ENCODE measurements at places on chromosomes 16 and 17. TPM values are rescaled to one million over a fixed set of nuclear protein-coding genes. Genes with fewer than 3 reads are reported as not detected.
A peak's percentile ranks its signal among the peaks of the same experiment; 100 is the strongest.

GRCh38 chr16:62665269-62665668, 629.0 kb upstream of the CDH8 start:
- DNase-seq = no peak

The BEAN1 gene
- total RNA-seq = 1.8 TPM

GRCh38 chr16:50833929-50834328, 92.0 kb downstream of the CYLD start:
- no peak for DNase-seq

The CMTM2 gene
- total RNA-seq = 1.3 TPM

DNA sequence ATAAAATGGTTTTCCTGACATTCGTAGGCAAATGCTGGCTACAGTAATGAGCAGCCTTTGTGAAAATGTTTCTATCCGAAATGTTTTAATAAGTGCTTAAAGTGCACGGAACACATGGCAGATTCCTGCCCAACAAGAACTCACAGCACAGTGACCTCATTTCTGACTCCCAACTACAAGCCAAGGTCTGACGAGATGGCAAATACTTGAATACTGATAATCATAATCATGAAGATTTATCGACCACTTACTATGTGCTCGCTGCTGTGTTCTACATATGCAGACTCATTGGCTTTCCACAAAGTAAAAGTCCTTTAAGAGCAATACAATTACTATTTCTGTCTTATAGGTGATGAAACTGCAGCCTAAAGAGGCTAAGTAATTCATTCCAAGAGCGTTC, 238.1 kb upstream of the CDH5 start:
- no peak for DNase-seq

DNA sequence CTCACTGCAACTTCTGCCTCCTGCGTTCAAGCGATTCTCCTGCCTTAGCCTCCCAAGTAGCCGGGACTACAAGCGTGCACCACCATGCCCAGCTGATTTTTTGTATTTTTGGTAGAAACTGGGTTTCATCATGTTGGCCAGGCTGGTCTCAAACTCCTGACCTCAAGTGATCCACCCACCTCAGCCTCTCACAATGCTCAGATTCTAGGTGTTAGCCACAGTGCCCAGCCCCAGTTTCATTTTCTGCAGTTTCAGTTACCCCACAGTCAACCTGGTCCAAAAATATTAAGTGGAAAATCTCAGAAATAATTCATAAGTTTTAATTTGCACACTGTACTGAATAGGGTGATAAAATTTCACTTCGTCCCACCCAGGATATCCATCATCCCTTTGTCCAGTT, 28.7 kb downstream of the KNOP1 start:
- DNase-seq = no peak

- DNase-seq = no peak
Measured at GRCh38 chr16:85828166-85828565, 28.7 kb downstream of the COX4I1 start.

The FBXL16 gene
- total RNA-seq = 0.18 TPM

GRCh38 chr17:48522031-48522653, 8.7 kb downstream of the HOXB1 start:
- no peak for DNase-seq

- no peak for DNase-seq
Measured at GRCh38 chr17:12579288-12579687, 86.4 kb upstream of the MYOCD start.

GRCh38 chr17:70091696-70092095, 16.7 kb downstream of the KCNJ16 start:
- no peak for DNase-seq

- peak; percentile 93 for DNase-seq
Measured at GRCh38 chr17:50064253-50065001, 8.5 kb downstream of the ITGA3 start.

GRCh38 chr16:63442246-63442645, 1406.0 kb upstream of the CDH8 start:
- DNase-seq = no peak

The GPR139 gene
- not detected for total RNA-seq

The BCKDK gene
- 28.6 TPM for total RNA-seq

DNA sequence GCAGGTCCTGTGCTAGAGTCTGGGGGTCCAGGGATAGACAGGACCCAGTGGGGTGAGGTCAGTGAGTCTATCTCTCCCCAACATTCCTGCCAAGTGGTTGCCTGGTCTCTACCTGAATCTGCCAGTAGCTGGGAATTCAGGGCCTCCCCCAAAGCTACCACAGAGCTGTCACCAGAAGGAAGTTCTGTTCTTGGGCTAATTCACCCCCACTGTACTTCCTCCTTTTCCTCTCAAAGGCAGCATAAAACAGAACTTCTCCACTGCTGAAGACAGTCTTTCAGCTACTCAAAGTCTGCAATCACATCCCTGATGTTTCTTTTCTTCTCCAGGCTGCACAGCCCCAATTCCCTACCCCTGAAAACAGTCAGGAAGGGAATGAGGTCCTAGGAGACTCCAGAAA, 8.7 kb downstream of the CAMTA2 start:
- no peak for DNase-seq

The SLC13A2 gene
- total RNA-seq = not detected

The ACE gene
- total RNA-seq = 6.6 TPM

GRCh38 chr16:89155184-89155679, 16.3 kb upstream of the CDH15 start:
- no peak for DNase-seq

- DNase-seq = no peak
Measured at GRCh38 chr16:54677308-54677950, 253.2 kb upstream of the IRX5 start.

DNA sequence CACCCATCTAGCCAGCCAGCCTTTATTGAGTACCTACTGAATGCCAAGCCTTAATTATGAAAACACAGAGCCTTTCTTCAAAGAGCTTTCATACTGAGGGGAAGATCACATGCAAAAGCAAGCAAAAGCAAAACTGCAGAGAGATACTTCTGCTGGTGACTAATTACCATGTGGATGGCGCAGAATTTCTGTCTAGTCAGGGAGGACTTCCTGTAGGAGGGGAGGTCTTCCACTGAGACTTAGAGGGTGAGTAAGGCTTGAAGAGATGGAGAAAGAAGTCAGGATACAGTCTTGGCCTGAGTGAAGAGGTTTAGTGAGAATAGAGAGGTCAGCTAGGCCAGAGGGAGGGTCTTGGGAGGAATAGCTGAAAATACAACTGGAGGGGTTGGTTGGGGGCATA, 53.9 kb upstream of the CCL2 start:
- DNase-seq = no peak

DNA sequence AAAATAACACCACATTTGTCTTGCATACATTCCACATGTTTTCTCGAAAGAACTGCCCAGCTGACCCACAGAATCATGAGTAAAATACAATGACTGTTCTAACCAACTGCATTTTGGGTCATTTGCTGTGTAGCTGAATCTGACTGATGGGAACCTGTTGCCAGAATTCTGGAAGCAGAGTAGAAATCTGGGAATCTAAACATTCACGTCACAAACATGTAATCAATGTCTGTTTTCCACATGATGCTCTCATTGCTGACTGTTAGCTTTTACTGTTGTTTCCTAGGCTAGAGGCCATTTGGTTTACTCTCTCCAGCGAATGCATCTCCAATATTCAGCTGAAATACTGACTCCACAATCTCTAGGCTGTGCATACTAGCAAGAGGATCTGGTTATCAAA, 710.1 kb downstream of the KCNJ2 start:
- DNase-seq = no peak

The ABCA10 gene
- 137 TPM for total RNA-seq

DNA sequence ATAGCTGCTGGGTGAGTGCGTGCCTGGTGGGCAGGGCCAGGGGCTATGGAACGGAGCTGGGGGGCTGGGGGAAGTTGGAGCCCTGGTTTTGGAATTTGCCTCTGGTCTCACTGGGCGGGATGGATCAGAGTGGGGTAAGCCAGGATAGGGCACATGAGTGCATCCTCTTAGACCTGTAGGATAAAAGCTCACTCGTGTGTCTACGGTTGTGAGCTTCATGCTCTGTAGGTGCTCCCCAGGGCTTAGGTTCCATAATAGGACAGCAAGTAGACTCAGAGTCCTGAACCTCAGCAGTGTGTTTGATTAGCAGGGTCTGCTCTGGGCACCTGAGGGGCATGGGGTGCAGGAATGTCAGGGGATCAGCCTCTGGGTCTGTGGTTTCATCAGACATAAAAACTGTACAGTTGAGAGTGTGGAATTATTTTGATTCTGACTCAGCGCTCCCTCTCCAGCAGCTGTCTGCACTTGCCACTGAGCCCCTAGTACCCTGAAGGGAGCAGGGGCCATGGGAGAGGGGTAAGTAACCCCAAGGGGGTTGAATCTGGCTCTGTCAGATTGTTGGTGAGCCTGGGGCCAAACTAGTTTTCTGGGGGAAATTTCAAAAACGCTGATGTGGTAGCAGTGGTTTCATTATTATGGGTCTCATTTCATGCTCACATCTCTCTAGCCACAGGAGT, 84.2 kb upstream of the LGALS9 start:
- no peak for DNase-seq

The ATPAF2 gene
- total RNA-seq = 16.3 TPM

- DNase-seq = peak; percentile 59
Measured at GRCh38 chr16:47037396-47037745, 63.9 kb upstream of the DNAJA2 start.

The GPR142 gene
- not detected for total RNA-seq

- no peak for DNase-seq
Measured at GRCh38 chr16:70553645-70554044, 30.0 kb downstream of the SF3B3 start.

DNA sequence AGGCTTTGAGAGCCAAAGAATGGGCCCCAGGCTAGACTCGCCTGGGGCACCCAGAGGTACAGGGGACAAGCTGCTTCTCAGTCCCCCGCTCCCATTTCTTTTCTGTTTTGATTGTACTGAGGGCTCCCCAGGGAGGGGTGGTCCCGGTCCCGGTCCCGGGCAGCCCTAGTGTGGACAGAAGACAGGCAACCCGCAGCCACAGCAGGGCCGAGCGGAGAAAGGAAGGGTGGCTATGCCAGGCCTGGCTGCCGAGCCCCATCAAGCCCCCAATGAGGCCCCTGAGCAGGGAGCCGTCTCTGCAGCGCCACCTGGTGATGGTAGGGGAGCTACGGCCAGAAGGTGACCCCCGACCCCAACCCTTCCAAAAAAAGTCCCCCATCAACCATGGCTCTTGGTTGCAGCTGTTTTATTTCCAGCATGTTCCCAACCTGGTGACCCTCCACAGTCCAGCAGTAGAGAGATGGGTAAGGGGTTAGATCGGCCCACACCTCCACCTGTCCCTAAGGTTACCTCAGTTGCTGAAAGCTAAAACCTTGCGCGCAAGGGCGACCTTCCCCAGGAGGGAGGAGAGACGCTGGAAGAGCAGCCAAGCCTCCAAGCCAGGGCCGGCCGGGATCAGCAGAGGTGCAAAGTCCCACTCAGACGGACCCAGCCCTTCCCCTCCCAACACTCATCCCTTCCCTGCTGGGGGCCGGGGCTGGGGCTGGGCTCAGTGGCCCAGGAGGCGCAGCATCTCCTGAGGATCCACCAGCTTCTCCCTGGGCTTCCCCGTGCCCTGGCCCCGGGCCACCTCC, 2.6 kb upstream of the GRIN2C start:
- peak; percentile 89 for DNase-seq

The EXOC3L1 gene
- 4.4 TPM for total RNA-seq

DNA sequence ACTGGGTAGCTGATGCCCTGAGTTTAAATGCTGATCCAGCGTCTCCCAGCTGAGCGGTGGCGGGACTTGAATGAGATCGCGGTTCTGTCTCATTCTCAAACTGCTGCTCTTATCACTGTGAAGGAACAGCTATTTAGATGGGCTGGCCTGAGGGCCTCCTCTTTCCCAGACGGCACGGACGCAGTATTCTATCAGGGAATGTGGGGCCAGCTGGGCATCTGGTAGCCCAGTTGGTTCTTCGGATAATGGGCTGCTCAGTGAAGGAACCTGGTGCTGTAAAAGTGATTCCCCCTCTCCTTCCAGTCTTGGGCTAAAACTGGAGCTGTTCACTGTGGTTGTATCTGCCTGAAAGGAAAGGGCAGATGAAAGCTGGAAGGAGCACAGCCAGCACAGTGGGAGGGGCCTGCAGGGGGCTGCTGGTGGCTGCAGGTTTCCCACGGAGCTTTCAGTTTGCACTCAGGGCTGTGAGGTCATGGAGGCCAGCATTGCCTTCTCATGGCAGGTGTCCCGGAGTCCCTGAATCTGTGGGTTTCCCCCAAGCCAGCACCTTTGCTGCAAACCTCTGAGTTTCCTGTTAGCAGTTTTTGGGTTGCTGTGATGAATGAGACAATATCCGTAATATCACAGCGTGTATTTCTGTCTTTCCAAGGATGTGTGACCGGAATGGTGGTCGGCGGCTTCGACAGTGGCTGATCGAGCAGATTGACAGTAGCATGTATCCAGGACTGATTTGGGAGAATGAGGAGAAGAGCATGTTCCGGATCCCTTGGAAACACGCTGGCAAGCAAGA, 3.6 kb downstream of the IRF8 start:
- DNase-seq = peak; percentile 51
